Small intestine (tissue), 16 donors: ENCODE measurements at places on chromosomes 3 and 15.

DNA sequence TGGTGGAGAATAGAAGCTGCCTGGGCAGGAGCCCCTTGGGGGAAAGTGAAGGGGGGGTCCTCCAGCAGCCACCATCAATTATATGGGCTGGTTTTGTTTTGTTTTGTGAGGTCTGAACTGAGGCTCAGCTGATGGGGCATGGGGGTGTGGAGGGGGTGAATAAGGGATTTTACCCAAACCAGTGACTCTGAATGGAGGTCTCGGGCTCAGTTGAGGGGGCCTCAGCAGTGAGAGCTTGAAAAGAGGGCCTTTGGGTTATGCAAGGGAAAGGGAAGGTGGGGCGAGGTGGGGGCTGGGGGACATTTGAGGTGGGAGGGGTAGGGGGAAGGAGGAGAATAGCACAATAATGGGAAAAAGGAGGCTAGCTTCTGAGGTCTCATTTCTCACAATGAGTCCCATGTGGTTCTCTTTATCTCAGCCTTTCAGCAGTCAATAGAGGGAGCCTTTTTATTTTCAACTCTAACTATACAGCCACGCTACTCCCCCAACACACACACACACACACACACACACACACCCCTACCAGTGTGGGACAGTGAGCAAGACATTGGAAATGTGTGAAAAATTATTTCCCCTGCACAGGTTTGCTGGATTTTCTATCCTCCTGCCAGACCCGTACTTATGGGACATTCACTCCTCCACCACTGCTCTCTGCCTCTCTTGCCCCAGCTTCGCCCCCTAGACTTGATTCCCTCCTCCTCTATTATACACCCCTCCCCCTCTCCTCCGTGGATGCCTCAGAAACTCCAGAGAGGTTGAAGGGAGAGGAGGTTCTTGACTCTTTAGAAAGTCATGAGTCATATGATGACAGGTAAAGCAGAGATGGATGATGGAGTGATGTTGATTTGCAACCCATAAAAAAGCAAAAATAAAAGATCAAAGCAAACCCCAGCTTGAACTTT, 96.0 kb downstream of the GTPBP8 start:
- H3K4me3 ChIP-seq: no peak overlapping the region
- no peaks in the 10 kb centered on the region for H3K4me1 ChIP-seq
- no peak overlapping the region for H3K27ac ChIP-seq
- no peak for DNase-seq
- H3K27me3 ChIP-seq: no peaks in the 10 kb centered on the region
- no peaks in the 10 kb centered on the region for H3K36me3 ChIP-seq

DNA sequence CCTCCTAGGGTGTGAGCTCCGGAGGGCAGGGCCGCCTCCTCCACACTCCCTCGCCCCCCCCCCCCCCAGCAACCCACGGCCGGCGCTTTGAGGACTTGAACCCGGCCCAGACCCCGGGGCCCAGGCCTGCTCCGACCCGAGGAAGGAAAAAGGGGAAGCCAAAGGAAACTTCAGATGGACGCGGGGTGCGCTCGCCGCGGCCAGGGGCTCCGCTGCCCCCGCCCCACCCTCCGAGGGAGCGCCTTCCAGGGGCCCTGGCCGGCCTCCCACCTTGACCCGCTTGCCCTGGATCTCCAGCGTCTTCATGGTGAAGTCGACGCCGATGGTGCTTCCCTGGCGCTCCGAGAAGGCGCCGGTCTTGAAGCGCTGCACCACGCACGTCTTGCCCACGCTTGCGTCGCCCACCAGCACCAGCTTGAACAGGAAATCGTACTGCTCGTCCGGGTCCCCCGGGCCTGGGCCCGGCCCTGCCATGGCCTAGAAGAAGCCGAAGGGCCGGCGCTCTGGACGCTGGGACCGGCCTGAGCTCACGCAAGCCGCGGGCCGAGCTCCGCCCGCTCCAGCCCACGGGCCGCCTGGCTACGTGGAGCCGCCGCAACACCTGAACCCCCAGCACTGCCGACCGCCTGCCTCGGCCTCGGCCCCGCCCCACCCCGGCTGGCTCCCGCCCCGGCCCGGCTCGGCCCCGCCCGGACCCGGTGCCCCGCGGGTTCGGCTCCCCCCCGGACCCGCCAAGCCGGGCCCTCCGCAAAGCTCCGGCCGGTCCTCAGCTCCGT, 400 bp downstream of the RAB43 start:
- no peaks in the 10 kb centered on the region for H3K27me3 ChIP-seq
- H3K4me3 ChIP-seq: peak overlapping the region; percentile 67
- peak; percentile 81 for DNase-seq
- H3K27ac ChIP-seq: peak overlapping the region; percentile 79
- H3K36me3 ChIP-seq: peaks cover 10% of the 10 kb centered on the region

DNA sequence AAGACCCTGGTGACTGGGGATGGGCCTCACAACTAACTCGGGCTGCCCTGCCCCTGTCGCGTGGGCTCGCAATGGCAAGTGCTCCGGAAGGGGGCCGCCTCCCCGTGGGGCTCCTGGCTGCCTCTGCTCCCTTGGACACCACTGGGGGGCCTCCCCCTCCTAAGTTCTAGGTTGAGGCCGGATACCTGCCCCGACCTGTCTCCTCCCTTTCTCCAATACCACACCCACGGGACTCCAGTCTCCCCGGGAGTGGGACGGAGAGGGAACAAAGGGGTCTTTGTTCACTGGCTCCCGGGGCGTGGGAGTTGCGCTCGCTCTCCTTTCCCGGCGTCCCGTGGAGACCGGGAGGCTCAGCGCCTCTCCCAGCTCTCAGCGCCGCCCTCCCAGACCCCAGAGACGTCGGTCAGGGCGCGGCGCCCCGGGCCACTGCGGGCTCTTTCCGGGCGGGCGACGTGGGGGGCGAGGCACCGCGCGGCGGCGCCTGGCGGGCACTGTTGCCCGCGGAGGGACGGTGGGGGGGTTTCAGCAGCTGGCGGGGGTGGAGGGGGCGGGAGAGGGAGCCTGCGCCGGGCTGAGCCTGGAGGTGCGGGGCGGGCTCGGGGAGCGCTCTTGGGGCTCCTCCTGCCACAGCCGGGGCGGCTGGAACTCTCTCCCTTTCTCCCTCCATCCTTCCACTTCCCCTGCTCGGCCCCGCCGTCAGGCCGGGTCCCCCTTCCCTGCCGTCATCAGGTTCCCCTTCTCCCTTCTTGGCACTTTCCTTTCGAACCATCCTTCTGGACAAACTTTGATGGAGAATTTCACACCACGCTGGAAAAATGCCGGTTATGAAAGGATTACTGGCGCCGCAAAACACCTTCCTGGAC, at the start of gene KCNH8:
Gene KCNH8, plus strand, starts transcription at position 606 of the 863 bp plus-strand sequence. Its CDS starts 210 bp downstream, at position 816.
- DNase-seq: peak; percentile 58
- H3K27ac ChIP-seq: peak within 1 kb of the TSS; percentile 72
- peak within 1 kb of the TSS; percentile 53 for H3K4me3 ChIP-seq
- H3K36me3 ChIP-seq: no peaks in the 10 kb centered on the region

DNA sequence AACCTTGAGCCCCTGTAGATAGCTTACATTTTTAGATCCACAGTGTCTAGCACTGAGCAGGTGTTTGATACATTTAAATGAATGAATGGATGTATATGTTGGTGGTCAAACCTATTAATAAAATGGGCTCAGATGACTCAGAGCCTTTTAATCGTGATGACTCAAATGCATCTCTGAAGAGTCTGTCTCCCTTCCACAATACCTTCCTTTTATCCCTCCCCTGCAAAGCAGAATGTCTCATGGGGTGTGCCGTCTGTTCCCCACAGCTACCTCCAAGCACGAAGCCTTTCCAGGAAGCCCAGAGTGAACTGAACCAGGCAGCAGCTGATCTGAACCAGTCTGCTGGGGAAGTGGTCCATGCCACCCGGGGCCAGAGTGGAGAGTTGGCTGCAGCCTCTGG, 303.5 kb upstream of the TPM1 start:
- H3K4me1 ChIP-seq: no peaks in the 10 kb centered on the region
- no peak for DNase-seq
- peaks cover 9% of the 10 kb centered on the region for H3K36me3 ChIP-seq
- no peak overlapping the region for H3K4me3 ChIP-seq
- no peaks in the 10 kb centered on the region for H3K27me3 ChIP-seq

DNA sequence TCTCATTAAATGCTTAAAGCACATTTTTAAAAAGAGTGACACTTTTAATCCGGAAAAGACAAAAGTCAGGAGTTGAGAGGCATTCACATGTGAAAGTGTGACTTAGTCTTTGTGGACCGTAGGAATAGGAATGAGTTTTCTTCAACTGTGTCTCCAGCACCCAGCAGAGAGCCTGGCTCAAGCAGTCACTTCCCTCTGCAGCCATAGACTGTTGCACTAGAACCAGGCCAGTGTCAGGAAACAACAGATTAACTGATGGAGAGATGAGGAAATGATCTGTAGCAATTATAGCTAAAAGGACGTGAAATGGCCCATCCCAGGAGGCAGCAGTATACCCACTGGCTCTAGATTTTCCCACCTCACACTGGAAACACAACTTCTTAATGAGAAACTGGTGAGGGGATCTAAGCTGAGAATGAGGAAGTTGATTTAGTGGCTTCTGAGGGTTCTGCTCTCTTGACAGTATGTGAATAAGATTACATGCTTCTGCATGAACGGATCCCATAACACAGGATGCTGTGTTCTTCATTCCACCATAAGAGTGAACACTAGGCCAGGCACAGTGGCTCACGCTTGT, 19.8 kb downstream of the CFAP92 start:
- no peaks in the 10 kb centered on the region for H3K27me3 ChIP-seq
- no peak overlapping the region for H3K27ac ChIP-seq
- no peak for DNase-seq

DNA sequence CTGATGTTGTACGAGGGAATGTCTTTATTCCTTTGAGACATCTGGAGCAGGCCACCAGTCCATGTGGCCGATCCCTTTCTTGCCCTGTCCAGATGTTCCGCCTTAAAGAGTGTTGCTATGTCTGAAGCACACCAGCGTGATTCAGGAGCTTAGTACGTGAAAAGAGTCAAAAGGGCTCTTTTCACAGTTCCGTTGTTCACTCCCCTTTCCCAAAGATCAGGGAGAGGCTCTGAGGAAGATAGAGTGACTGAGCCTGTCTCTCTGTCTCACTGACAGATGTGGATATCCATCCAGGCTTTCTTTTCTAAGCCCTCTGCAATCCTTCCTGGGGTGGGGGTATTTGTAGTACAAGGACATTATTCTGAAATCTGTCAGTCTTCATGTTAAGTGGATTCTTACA, 262.5 kb upstream of the LRTM1 start:
- DNase-seq: no peak
- H3K27ac ChIP-seq: no peak overlapping the region
- H3K4me1 ChIP-seq: no peaks in the 10 kb centered on the region
- H3K36me3 ChIP-seq: no peaks in the 10 kb centered on the region
- no peak overlapping the region for H3K4me3 ChIP-seq

DNA sequence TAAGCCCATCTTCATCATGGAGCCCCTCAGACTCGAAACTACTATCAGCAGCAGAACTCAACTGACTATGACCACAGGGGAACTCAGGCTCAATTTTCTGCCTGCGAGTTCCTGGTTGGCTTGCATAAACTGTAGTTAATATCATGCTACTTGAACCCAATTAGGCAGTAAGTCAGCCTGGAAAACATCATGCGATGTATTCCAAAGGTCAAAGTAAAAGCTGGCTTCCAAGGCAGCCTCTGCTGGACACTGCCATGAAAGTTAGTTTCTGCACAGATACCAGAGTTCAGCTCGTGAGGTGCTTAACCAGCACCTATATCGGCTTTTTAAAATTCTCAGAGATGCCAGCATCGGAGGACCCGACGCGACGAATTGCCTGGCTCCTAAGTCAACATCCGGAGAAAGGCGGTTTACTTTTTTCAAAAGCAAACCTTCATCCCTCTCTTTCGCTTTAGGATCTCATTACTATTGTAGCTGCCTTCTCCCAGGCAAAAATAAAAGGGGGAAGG, 3.8 kb downstream of the ANP32A start:
- H3K4me3 ChIP-seq: peak overlapping the region; percentile 89
- peaks cover 33% of the 10 kb centered on the region for H3K4me1 ChIP-seq
- peak; percentile 90 for DNase-seq
- peak overlapping the region; percentile 97 for H3K27ac ChIP-seq
- H3K36me3 ChIP-seq: no peaks in the 10 kb centered on the region

- H3K4me1 ChIP-seq: no peaks in the 10 kb centered on the region
- DNase-seq: no peak
- H3K27me3 ChIP-seq: no peaks in the 10 kb centered on the region
- no peak overlapping the region for H3K4me3 ChIP-seq
- H3K27ac ChIP-seq: no peak overlapping the region
Observed at GRCh38 chr15:72725446-72725845, 39.4 kb downstream of the BBS4 start.

GRCh38 chr3:117114517-117115265, 405.1 kb downstream of the TUSC7 start:
- no peaks in the 10 kb centered on the region for H3K4me1 ChIP-seq
- no peaks in the 10 kb centered on the region for H3K27me3 ChIP-seq
- no peak overlapping the region for H3K27ac ChIP-seq
- no peaks in the 10 kb centered on the region for H3K36me3 ChIP-seq

DNA sequence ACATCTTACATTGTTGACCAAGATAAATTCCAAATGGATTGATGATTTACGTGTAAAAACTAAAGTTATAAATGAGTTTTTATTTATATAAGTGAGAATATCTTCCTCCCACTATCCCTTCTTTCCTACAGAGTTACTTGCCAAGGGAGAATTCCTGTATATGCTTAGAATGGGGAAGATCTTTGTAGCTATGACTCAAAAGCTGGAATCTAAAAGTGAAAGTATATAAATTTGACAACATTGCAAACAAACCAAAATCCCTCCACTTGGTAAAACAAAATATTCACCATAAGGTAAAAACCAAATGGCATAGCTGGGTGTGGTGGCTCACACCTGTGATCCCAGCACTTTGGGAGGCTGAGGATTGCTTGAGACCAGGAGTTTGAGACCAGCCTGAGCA, 52.7 kb upstream of the GCNT3 start:
- H3K4me1 ChIP-seq: peaks cover 9% of the 10 kb centered on the region
- DNase-seq: no peak

DNA sequence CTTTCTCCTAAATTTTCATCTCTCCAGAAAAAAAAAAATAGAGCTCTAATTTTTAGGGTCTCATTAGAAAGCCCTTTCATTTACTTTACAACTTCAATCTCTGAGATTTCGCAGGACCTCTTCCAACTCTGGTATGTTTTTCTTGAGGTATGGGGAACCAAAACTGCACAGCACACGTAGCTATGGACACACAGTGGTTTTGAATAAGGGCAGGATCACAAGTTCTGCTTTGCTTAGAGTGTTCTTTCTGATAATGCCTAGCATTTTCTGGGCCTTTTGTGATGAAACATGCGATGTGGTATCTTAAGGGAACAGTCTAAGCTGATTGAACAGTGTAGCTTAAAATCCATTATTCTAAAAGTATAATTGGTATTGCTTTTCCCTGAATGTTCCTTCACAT, 25.3 kb downstream of the ZNF592 start:
- peaks cover 3% of the 10 kb centered on the region for H3K36me3 ChIP-seq
- H3K4me3 ChIP-seq: no peak overlapping the region
- H3K27me3 ChIP-seq: no peaks in the 10 kb centered on the region
- no peak for DNase-seq

DNA sequence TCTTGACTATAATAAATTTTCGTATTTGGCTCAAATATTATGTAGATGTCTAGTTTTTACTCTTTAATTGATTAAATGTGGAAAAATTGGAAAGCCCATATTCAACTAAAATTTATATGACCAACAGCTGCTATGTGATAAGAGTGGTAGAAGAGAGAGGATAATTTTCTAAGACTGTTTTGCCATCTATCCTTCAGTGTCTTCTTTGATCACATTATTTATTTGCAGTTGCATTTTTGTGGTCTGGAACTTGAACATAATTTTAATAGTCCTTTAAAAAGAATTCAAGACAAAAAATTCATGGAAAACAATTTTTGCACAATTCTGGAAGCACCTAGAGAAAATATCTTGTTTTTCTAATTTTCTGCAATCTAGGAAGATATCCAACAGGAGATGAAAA, 213.3 kb upstream of the THBS1 start:
- DNase-seq: no peak
- no peak overlapping the region for H3K27ac ChIP-seq
- no peaks in the 10 kb centered on the region for H3K36me3 ChIP-seq
- no peak overlapping the region for H3K4me3 ChIP-seq

GRCh38 chr3:156497326-156497725, 57.6 kb downstream of the SSR3 start:
- H3K27me3 ChIP-seq: no peaks in the 10 kb centered on the region
- DNase-seq: no peak
- H3K4me3 ChIP-seq: no peak overlapping the region
